Upper lobe of left lung (tissue), 6 donors: ENCODE measurements at places on chromosomes 4 and X.

DNA sequence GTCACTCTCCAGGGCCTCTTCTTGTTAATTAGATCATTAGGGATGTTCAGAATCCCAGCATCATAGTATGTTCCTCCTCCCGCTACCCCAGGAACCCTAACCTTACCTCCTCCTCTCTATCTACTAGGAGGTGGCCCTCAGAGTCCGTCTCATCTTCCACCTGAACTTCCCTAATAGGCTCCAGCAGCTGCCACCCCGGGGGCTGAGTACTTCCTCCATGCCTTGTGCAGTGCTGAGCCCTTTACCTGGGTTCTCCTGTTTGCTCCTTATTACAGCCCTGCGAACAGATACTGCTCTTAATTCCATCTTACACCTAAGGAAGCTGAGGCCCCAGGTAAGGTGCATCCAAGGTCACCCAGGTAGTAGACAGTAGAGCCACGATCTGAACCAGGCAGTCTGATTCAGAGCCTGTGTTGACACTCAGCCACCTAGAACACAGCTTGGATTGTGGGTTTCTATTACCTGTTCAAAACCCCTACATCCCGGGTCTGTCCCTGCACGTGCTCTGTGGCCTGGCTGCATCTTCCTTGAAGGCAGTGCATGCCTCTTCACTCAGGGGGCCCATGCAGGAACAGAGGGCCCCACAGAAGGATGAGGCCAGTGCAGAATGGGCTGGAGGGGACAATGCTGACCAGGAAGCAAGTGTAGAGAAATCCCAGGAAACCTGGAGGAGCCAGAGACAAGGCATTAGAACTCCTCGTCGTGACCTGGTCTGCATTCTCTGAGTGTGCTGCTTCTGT lies 51.4 kb upstream of the MSANTD1 start:
- H3K36me3 ChIP-seq: peaks cover 47% of the 10 kb centered on the region
- no peak for DNase-seq
- no peaks in the 10 kb centered on the region for H3K27me3 ChIP-seq
- no peak overlapping the region for H3K27ac ChIP-seq
- peaks cover 15% of the 10 kb centered on the region for H3K4me1 ChIP-seq

- H3K27me3 ChIP-seq: no peaks in the 10 kb centered on the region
- no peak overlapping the region for H3K4me3 ChIP-seq
- H3K36me3 ChIP-seq: no peaks in the 10 kb centered on the region
- H3K4me1 ChIP-seq: no peaks in the 10 kb centered on the region
- no peak for DNase-seq
- H3K27ac ChIP-seq: no peak overlapping the region
Measured at GRCh38 chr4:39626261-39626660, 12.4 kb downstream of the SMIM14 start.

DNA sequence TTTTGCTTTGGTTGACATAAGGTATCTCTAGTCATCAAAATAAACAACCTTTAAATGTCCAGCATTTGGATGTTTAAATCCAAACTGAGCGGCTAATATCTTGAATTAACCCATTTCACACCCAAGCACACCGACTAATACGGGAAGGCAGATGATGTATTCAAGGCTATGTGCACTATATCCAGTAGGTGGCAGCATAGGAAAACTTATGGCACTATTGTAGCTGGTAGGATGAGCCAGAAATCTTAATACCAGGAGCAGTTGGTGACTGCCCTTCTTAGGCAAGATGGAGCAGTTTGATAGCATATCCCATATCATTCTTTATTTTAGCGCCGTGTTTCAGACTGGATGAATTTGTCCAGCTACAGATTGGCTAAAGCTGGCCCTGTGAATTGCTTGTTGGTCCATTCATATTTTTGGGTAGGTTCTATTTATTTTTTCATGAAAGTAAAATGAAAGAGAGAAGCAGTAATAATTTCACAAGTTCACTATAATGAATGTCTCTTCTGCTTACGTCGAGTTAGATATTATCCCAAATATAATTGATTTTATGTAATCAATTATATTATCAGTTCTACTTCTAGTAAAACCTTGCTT lies 24.4 kb downstream of the UCHL1 start:
- no peak overlapping the region for H3K4me3 ChIP-seq
- H3K27ac ChIP-seq: no peak overlapping the region
- no peaks in the 10 kb centered on the region for H3K27me3 ChIP-seq
- no peaks in the 10 kb centered on the region for H3K4me1 ChIP-seq

- H3K4me3 ChIP-seq: no peak overlapping the region
- no peak for DNase-seq
- H3K36me3 ChIP-seq: no peaks in the 10 kb centered on the region
- no peaks in the 10 kb centered on the region for H3K4me1 ChIP-seq
- H3K27ac ChIP-seq: no peak overlapping the region
- no peaks in the 10 kb centered on the region for H3K27me3 ChIP-seq
Measured at GRCh38 chrX:25925946-25926345, 212.2 kb upstream of the MAGEB18 start.

- no peaks in the 10 kb centered on the region for H3K36me3 ChIP-seq
- H3K27ac ChIP-seq: no peak overlapping the region
- no peak for DNase-seq
Measured at GRCh38 chr4:146154057-146154456, 21.5 kb upstream of the LSM6 start.

DNA sequence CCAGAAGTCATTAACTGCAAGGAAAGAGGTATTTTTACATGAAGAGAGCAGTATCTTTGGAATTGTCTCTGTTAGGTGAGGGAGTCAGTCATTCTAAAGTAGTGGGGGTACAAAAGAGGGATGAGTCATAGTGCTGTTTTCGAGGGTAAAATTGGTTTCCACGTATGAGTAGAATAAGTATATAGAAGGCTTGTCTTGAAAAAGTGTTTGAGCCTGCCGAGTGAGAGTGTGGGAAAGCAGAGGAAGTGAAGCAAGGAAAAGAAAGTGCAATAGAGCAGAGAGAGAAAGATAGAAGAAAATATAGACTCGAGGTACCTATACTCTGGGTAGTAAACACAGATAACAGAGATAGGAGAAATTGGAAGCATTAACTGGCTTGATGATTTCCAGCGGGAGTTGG lies 696.4 kb downstream of the DMD start:
- no peak overlapping the region for H3K4me3 ChIP-seq
- no peaks in the 10 kb centered on the region for H3K4me1 ChIP-seq
- H3K36me3 ChIP-seq: no peaks in the 10 kb centered on the region
- H3K27ac ChIP-seq: no peak overlapping the region
- H3K27me3 ChIP-seq: no peaks in the 10 kb centered on the region
- DNase-seq: no peak

DNA sequence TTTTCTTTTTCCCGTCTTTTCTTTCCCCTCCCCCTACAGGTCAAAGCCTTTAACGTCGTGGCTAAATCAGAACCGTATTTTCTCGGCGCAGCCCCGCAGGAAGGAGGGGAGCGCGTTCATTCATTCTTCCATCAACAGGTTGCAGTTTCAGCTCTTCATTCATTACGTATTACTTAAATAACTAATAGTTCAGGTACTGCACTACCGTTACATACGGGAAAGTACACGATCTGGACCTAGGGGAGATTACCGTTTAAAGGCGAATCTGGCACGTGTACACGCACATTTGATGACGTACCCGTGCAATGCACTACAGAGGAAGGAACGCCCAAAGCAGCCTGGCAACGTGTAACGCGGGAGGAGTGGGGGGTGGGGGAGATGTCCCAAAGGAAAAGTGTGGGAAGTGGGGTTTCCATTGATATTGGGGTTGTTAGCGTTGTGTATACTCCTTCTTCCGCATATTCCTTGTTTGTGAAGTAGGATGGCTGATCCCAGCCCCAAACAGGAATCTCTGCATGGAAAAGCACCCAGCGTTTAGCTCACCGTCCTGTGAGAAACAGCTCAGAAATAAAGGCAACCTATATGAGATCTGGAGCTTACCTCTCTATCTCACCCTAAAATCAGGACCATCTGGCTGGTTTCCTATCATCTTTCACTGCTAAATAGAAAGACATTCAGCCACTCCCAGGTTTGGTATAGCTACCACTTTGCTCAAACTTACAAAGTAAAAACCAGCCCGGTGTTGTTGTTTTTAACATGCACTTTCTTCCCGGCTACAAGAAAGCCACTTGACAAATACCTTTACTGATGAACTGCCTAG lies 585 bp upstream of the SEC24D start:
- DNase-seq: peak; percentile 24
- H3K4me1 ChIP-seq: peaks cover 10% of the 10 kb centered on the region
- H3K36me3 ChIP-seq: peaks cover 4% of the 10 kb centered on the region
- H3K27me3 ChIP-seq: no peaks in the 10 kb centered on the region
- peak overlapping the region; percentile 87 for H3K27ac ChIP-seq

DNA sequence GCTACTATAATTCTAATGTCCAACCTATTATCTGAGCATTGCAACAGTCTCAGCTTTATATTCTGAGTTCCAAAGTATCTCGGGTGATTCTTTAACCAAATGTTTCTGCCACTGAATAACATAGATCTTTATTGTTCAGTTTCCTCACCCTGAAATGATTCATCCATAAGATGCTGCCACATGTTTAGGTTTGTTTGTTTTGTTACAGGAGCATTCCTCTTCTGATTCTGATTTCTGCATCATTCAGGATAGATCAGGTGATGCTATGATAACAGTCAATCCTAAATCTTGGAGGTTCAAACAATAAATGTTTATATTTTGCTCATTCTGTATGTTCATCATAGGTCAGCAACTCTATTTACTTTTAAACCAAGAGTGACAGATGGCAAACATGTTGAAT lies 927.6 kb downstream of the PCDH7 start:
- no peaks in the 10 kb centered on the region for H3K27me3 ChIP-seq
- H3K4me3 ChIP-seq: no peak overlapping the region
- no peaks in the 10 kb centered on the region for H3K36me3 ChIP-seq

- H3K4me1 ChIP-seq: no peaks in the 10 kb centered on the region
- no peak overlapping the region for H3K27ac ChIP-seq
- no peaks in the 10 kb centered on the region for H3K27me3 ChIP-seq
- no peak for DNase-seq
- no peak overlapping the region for H3K4me3 ChIP-seq
Measured at GRCh38 chrX:155949098-155949497, 48.4 kb upstream of the IL9R start.

- DNase-seq: no peak
- no peaks in the 10 kb centered on the region for H3K4me1 ChIP-seq
- no peaks in the 10 kb centered on the region for H3K27me3 ChIP-seq
- H3K4me3 ChIP-seq: no peak overlapping the region
- H3K36me3 ChIP-seq: no peaks in the 10 kb centered on the region
- no peak overlapping the region for H3K27ac ChIP-seq
Measured at GRCh38 chr4:23333946-23334878, 555.6 kb downstream of the PPARGC1A start.

DNA sequence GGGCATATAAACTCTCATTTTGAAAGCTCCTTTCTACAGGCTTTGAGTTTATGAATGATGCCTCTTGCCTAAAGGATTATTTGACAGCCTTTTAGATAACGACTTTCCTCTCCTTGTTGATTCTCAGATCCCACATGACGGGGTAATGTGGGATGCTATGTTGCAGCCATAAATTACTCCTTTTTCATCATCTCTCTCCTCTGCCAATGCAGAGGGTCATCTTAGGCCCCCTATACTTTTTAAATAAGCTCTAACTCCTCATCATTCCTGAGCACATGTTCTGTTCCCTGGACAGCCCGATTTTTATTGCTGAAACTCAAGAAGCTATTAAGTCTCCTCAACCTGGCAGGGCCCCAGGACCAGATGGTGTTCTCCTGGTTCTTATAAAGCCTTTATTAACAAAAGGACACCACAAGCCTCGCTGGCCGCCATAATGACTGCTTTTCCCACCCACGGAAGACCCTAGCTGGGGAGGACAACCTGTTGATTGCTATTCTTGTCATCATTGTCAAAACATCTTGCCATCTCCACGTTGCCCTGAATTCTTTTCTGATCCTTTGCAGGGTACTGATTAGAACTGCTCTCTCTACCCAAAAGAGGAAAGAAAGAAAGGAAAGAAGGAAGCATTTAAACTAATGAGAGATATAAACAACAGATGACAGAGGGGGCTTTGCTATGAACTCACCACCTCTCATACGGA lies 150.7 kb downstream of the DHX15 start:
- no peaks in the 10 kb centered on the region for H3K36me3 ChIP-seq
- no peak overlapping the region for H3K4me3 ChIP-seq
- H3K27me3 ChIP-seq: no peaks in the 10 kb centered on the region
- H3K4me1 ChIP-seq: no peaks in the 10 kb centered on the region
- no peak for DNase-seq
- H3K27ac ChIP-seq: no peak overlapping the region
